Right ventricle myocardium superior (tissue), 1 donor: ENCODE measurements at places on chromosomes 1 and 21. TPM values are rescaled to one million over a fixed set of nuclear protein-coding genes. Genes with fewer than 3 reads are reported as not detected.

DNA sequence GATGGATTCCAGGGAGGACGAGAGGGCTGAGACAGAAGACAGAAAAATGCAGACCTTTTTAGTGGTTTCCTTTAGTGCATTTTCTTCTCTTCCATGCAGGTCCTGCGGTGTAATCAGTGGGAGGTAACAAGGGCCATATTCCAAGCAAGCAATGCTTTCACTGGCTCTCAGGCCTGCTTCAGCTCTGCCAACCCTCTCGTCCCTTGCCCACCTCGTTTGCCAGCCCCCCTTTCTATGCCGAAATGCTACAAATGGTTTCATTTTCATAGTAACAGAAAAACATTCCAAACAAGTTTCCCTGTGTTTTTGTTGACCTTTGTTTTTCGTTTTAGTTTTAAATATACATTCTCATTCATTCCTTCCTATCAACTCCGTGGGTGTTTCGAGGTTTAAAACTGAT, 443.1 kb downstream of the TTLL7 start:
- no peak for DNase-seq

GRCh38 chr1:28180306-28181305, 4.1 kb upstream of the PTAFR start:
- no peak for DNase-seq

DNA sequence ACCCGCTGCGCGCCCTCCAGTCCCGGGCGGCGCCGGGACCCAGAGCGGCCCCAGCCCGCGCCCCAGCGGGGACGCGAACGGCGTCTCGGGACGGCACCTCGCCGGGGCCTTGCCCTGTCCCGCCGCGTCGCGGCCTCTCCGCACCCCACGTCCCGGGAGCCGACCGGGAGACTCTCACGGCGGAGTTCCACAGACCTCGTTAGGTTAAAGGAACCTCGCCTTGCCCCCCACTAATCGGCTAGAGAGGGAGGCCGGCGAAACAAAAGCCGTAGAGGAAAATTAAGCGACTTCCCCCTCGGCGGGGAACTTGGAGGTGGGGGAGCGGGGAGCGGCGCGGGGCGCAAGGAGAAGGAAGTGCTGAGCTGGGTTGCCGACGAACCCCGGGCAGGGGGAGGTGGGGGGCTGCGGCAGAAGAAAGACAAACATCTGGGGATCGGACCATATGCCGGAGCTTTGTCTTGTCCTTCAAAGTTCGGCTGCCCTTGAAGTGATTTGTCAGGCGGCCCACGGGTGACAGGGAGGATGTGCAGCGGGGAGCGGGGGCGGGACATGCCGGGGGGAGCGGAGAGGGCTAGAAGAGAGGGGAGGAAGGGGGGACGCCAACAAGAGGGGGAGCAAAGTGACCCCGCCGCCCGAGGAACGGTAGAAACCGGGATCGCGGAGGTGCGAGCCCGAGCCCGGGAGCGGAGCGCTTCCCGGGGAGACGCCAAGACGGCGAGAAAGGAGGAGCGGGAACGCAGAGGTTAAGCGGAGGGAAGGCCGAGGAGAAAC, 120.0 kb upstream of the RRP15 start:
- DNase-seq, result peak; percentile 51

Gene SLC44A5
- 0.62 TPM for total RNA-seq

DNA sequence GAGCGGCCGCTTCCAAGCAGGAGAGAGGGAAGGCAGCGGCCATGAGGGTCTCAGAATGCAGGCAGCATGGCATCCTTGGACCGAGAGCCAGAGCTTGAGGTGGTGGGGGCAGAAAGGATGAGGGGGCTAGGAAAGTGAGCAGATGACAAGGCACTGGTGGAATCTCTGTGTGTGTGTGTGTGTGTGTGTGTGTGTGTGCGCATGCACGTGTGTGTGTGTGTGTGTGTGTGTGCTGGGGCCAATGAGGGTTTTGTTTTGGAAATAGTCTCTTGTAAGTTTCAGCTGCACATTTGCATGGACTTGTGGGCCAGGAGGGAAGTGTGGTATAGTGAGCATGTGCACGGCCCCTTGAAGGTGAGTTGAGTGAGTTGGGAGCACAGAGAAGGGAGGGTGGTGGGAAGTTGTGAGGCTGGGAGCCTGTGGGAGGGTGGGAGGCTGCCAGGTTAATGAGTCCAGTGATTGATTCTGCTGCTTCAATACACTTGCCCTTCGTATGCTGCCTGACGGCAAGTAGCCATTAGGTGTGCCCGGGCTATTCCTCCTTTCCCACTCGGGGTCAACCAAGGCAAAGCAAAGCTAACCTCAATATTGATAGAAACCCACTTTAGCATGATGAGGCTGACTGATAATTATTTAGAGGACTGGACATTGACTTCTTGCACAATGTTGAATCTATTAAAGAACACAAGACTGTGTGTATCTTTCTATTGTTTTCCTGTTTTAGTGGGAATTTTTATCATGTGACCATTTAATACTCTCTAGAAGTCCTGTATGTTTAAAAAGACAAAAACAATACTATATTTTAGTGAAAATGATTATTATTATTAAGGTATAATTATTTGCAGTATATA, 80.3 kb downstream of the PROX1 start:
- no peak for DNase-seq

Gene NBPF20
- 0.62 TPM for total RNA-seq

- no peak for DNase-seq
These were observed 5.4 kb upstream of the HES5 start for GRCh38 chr1:2535455-2535854.

- DNase-seq, result no peak
These were observed at the start of gene CD247 for GRCh38 chr1:167518331-167518700. Gene CD247, minus strand, starts transcription at chr1:167518529. Its CDS starts 64 bp downstream, at chr1:167518465.

DNA sequence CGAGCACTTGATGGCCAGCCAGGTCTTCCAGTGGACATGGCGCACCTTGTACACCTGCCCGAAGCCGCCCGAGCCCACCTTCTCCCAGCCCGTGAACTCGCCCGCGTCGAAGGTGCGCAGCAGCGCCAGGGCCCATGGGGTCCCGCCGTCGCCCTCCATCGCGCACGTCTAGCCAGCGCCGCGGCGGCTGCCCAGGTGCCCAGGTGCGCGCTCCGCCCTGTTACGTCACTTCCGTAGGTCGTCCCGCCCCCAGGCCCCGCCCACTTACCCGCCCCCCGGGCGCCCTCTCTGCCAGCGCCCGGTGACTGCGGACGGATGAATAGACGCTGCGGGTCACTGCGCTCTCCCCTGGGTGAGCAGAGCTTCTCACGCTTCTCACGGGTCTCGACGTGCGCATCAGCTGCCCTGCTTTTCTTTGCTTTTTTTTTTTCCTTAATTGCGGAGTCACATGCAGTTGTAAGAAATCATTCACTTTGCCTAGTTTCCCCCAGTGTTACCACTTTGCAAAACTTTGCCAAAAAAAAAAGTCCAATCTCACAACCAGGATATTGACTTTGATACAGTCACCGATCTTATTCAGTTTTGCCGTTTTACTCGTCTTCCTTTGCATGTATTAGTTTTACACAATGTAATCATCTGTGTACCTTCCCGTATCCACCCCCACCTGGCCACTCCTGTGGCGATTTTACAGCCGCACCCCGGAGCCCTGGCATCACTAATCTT, at the start of gene RIPK4:
Gene RIPK4 (minus strand): TSS at position 170 of the 723 bp plus-strand sequence. CDS start 11 bp downstream, at position 159.
- no peak for DNase-seq

Gene EDN2
- total RNA-seq, result 0.27 TPM

Gene CTBS
- total RNA-seq, result 5.0 TPM

Gene LCE1E
- total RNA-seq, result not detected

Gene XCL2
- total RNA-seq, result not detected

DNA sequence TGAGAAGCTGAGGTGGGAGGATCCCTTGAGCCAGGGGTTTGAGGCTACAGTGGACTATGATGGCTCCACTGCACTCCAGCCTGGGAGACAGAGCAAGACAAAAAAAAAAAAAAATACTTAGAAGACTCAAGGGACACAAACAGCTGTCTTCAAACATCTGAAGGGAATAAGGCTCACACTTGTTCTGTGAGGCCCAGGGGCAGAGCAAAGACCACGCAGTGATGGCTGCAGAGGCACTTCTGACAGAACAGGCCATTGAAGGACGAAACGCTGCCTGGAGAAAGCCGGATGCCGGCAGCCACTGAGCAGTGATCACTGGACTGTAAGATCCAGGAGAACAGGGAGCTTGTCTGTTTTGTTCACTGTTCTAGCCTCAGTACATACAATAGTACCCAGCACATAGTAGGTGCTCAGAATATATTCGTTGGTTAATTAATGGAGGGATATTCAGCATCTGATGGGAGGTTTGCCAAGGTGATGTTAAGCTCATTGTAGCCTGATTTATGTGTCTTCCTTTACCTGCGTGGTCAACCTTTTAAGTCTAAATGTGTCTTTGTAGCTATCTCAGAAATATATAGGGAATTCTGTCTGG, 12.1 kb upstream of the NDC1 start:
- DNase-seq, result no peak

DNA sequence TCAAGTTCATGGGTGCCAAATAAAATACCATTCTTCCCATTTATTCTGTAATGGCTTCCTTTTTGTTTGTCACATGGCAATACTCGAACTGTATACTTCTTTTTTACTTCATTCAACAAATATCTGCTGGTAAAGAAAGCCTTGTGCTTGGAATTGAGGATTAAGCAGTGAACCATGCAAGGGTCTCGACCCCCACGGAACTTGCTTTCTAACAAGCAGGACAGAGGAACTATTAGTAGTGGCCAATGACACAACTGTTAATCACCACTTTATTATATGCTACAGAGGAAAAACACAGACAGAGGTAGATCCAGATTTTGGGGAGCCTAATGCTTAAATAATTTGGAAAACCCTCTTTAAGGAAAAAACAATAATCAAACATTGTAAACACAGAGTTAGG, 542.2 kb downstream of the DPYD start:
- DNase-seq, result no peak

- no peak for DNase-seq
These were observed 18.2 kb downstream of the EPHB2 start for GRCh38 chr1:22728751-22729399.

Gene OR6N1
- not detected for total RNA-seq

Gene UTS2
- not detected for total RNA-seq

DNA sequence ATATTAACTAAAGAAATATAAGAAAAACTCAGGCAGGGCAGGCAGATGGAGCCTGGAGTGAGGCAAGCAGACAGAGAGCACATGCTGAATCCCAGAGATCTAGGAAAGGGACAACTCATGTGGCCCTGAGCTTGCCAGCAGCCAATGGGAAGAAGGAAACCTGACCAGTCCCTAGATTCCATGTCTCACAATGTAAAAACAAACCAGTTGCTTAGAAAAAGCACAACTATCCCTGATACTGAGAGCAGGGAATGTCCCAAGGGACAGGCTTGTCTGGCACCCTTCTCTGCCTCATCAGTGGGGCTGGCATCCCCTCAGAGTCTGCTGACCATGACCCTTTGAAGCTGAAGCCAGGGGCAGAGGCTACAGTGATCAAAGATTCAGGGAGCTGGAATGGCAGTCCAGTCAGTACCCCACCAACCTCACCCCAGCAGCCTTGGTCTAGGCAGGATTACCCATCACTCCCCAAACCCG, 27.8 kb downstream of the HSPG2 start:
- DNase-seq, result no peak

GRCh38 chr1:219325368-219325742, 151.7 kb downstream of the LYPLAL1 start:
- no peak for DNase-seq

Gene PRR9
- not detected for total RNA-seq

Gene C1orf226
- total RNA-seq, result 5.3 TPM

DNA sequence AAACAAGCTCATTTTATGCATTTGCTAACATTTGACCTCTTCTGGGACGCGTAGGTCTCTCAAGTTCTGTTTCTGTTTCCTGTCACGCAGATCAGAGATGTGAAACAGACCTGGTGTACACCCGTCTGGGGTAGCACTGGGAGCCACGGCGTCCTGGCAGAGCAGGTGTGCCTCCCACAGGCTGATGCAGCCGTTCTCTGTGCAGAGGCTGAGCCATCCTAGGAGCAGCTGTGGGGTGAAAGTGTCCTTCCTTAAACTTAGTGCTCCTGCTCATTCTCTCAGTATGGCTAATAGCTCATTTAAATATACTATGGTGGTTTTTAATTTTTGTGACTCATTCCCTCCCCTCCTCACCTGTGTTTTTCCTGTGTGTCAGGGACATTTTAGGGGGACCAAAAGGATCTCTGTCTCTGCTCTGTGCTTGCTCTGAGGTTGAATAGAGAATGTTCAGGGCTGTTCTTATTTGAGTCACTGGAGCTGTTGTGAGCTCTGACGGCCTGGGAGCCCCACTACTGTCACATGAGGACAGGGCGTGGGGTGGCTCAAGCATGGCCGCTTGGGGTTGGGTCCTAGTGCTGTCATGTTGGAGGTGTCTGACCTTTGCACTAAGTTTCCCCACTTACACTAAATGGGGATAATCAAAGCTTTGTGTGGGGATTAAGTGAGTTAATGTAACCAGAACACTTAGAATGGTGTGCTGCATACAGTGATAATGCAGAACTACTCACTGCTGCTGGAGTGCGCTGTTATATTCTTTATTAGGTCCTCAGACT, 43.0 kb downstream of the GALNT2 start:
- DNase-seq, result no peak

Gene ASCL5
- total RNA-seq, result not detected

- DNase-seq, result peak; percentile 73
These were observed 14.0 kb downstream of the AHDC1 start for GRCh38 chr1:27589841-27590426.

- no peak for DNase-seq
These were observed 1.6 kb downstream of the DRAXIN start for GRCh38 chr1:11693024-11693590.

GRCh38 chr21:20943561-20943997, 54.6 kb upstream of the NCAM2 start:
- DNase-seq, result no peak

Gene LCE1B
- total RNA-seq, result not detected

Gene OR14K1
- not detected for total RNA-seq

DNA sequence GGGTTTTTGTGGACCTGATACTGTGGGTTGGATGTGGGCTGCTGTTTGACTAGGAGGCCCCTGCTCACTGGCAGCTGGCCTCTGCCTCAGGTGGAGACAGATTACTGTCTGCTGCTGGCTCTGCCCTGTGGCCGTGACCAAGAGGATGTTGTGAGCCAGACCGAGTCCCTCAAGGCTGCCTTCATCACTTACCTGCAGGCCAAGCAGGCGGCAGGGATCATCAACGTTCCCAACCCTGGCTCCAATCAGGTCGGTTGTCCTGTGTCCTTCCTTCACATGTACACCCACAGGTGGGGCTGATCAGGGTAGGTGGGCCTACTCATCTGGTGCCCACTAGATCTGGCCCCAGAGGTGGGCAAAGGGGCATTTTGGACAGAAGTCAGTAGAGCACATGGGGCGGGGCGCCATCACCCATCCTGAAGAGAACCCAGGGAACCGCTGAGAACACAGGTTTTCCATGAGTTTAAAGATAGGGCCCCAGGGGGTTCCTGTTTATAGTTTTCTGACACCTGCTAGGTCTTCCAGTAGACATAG, 37.2 kb downstream of the ZBTB17 start:
- no peak for DNase-seq

Gene HAO2
- total RNA-seq, result not detected
